ENCODE measurements at places on chromosomes 5 and 9.

- DNase-seq, result peak; percentile 87
Measured at GRCh38 chr5:147911427-147911826, 5.1 kb upstream of the C5orf46 start.

- no peak for DNase-seq
Measured at GRCh38 chr9:17291766-17292165, 156.9 kb downstream of the CNTLN start.

DNA sequence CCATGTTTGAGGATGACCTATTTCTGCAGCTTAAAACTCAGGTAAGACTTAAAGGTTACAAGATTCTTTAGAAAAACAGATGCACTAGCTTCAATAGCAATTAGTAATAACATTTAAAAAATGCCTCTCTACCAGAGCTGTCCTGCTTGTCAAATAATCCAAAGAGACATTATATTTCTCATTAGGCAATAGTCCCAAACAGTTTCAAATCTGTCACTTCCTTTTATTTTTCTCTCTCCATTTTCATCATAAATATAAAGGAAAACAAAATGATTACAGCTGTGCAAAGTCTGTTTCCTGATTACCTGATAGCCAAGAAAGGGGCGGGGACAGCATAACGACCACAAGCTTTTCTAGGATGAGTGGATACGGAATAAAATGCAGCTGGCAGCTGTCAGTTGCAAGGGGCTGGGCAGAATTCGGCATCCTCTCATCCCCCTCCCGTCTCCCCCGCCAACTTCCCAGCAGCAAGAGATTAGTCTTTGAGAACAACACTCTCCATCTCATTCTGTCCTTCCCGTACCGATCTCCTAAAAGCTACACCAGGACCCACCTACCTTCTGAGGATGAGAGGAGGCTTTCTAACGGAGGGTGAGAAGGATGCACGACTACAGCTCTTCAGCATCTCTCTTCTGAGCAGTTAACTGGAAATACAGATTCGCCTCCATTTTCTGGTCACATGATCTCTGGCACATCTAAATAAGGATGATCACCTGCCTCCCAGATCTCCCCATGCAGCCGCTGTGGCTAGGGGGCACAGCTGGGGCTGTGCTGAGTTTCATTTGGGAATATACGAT is 72.5 kb upstream of the PCA3 start:
- no peak for DNase-seq

DNA sequence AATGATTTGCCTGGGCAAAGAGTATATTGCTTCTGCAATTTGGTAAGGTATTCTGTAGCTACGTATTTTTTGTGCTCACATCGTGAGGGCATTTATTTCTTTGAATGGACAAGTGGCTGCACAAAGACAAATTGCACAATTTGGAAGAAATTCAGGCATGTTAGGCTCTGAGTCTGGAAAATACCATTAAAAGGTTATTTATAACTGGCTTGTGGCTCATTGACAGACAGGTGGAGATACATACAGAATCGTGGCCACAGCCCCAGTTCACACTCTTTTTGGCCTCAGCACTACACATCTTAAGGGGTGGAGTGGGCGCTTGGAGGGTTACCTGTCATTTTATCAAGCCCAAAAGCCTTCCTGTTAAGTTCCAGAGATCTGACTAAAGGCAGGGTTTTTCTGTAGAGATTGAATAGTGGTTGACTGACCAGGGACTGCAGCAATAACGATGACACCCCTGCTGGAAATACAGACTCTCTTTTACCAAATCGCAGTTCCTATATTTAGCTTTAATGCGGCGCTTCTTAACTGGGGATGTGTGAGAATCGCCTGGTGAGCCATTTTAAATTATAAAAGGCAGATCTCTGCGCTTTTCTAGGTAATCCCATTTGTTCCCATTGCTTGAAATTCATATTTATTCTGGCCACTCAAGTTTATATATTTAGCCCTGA is 14.7 kb downstream of the MAN2A1 start:
- DNase-seq, result no peak

DNA sequence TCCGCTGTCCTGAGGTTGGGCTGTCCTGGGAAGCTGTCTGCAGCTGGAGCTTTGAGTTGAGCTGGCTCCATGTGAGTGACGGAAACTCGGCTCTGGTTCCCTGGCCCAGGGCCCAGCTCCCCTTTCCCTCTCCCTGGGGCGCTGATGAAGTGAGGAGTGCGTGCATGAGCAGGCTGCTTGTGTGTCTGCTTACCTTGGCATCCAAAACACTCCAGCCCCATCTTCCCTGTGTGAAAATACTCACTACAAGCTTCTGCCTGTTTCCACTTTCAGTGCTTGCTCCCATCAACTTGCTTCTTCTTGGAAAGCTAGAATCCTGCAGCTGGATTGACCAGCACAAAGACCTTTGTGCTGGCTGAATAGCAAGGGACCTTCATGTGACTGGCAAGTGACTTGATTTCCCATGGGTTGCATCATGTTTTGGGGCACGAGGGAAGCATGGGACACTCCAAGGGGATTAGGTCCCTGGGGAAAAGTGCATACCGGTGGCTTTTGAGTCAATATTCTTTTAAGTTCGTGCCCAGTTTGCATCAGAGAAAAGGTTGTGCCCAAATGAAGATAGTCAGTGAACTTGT is 198.1 kb downstream of the GADD45G start:
- DNase-seq, result peak; percentile 39
